ENCODE measurements at places on chromosomes 1 and 21.
A peak's percentile ranks its signal among the peaks of the same experiment; 100 is the strongest.

- DNase-seq, result no peak
These were observed 67.0 kb upstream of the PDE9A start for GRCh38 chr21:42586406-42586805.

DNA sequence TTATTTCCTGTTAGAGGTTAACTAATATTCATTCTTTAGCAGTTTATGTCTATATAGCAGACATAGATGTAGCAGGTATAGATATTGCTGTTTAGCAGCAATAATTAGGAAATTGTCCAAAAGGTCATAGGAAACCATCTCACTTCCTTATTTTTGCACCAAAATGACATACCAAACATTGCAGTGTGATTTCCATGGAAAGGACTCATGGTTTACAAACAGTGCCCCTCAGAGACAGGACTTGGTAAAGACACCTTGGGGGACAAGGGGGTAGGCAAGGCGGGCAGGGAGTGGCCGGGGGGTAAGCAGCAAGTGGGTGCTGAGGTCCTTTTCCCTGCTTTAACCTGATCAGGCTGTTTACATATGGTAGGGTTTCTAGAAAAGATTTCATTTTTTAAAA is 30.5 kb downstream of the BATF3 start:
- DNase-seq, result no peak

- DNase-seq, result no peak
These were observed 29.0 kb downstream of the PTPRC start for GRCh38 chr1:198667807-198668206.

DNA sequence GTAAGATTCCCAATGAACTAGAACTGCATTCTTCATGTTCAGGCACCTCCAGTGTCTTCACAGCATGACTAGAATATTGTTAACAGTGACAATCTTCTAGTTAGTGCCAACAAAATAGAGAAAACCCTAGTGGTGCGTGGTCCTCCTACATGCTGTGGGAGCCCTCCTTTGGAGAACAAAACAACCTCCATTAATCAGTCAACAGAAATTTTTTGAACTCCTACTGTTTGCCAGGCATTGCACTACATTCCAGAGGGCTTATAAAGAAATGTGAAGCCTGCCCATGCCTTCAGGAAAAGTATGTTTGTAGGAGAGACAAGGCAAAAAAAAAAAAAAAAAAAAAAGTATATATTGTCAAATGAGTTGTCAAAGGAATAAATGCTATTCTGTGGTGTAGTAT is 252.7 kb downstream of the LRRC40 start:
- no peak for DNase-seq

GRCh38 chr1:169890761-169891538 is 2.7 kb downstream of the SCYL3 start:
- DNase-seq, result peak; percentile 78

DNA sequence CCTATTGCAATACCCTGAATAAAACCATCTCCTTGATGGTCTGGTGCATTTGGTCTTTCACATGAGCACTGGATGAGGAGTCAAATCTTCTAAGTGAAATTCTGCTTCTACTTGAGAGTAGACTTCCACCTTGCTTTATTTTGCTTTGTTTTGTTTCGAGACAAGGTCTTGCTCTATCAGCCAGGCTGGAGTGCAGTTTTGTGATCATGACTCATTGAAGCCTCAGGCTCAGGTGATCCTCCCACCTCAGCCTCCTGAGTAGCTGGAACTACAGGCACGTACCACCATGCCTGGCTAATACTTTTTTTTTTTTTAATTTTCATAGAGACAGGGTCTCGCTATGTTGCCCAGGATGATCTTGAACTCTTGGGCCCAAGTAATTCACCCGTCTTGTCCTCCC is 65.8 kb upstream of the F3 start:
- DNase-seq, result no peak

DNA sequence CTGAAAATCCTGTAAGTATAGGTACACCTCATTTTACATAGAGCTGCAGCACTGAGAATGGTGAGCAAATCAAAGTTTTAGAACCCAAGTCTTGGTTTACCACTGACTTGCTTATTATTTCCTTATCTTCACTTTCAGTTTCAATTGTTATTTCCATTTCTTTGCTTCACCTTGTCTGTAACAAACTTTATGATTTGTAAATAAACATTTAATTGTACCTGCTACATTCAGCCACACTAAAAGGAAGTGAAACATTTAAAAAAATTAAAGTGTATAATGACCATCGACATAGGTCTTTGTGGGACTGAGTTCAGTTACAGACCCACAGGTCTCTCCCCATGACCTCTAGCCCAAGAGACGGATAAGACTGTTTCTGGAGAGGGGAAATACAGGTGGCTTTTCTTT is 34.4 kb downstream of the LGR6 start:
- no peak for DNase-seq

DNA sequence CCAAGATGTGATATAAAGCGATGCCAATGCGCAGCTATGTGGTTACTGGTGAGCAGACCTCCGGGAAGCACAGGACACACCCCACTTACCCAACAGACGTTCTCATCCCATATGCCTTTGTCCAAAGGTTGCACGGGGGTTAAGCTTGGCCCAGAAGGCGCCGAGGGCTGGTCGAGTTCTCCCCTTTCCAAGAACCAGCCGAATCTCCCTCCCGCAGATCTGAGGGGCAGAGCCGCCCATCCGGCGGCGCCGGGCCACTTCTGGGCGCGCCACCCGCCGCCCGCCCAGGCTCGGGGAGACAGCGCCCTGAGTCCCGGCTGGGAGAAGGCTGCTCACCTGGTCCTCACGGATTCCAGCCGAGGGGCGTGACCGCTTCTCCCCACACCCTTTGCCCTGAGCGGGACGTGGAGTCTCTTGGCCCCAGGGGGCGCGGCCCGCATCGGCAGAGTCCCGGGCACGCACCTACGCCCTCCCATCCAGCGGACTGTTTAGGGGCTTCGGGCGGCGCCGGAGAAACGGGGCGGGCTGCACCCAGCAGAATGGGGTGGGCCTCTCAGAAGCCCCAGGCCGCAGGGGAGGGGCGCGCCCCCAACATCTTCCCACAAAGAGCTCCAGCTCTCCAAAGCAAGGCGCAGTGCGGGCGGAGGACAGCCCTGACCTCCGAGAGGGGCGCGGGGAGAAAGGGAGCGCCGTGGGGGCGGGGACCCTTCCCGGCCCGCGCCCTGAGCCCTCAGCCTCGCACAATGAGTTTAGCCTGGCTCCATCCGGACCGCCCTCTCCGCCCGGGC is 615 bp downstream of the GPR161 start:
- DNase-seq, result no peak

- DNase-seq, result no peak
These were observed 288.0 kb downstream of the BACH1 start for GRCh38 chr21:29586696-29587095.

DNA sequence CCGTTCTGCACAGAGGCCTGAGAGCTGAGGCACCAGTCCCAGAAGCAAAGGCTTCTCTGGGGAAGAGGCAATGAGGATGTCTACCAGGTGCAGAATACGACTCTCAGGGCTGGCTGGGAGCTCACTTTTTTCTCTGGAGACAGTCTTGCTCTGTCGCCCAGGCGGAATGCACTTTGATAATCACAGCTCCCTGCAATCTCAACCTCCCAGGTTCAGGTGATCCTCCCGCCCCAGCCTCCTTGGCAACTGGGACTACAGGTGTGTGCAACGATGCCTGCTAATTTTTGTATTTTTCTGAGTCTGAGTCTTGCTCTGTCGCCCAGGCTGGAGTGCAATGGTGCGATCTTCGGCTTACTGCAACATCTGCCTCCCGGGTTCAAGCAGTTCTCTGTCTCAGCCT is 17.6 kb downstream of the NADK start:
- DNase-seq, result no peak

GRCh38 chr1:36008546-36009197 is 75.2 kb upstream of the TEKT2 start:
- DNase-seq, result peak; percentile 32

- peak; percentile 18 for DNase-seq
These were observed 45.7 kb downstream of the ABCD3 start for GRCh38 chr1:94463765-94464330.

DNA sequence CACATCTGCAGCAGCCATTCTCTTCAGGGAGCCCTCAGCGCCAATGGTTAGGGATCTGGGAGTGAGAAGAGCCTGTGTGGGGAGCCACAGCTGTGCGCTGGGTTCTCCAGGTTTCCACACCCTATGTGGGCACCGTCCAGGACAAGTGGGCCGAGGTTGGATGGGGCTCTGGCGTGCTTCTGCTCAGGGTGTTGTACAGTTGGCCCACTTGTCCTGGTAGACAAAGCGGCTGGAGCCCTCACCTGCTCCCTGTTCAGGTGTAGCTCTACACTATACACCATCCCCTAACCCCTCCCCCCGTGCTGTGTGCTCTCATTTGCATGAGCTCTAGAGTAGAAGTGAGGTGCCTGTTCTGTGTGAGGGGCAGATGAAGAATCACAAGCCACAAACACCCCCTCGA is 12.2 kb downstream of the SH3BP5L start:
- DNase-seq, result no peak

DNA sequence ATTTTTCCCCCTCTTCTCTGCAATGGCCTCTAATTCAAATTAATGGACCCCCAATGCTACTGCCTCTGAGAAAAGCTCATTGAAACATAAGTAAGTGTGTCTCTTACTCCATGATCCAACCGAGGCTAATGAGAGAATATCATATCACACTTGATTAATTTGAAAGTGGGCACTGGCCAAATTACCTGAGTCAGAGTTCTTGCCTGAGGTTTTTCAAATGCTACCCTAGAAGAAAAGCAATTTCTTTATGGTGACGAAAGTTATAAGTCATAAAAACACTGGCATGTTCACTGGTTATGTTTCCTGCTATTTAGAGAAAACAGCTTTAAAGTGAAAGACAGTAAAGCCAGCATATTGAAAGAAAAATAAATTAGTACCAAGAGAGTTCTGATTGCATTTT is 368.8 kb upstream of the TMPRSS15 start:
- DNase-seq, result no peak

GRCh38 chr1:203589171-203589570 is 37.5 kb upstream of the ATP2B4 start:
- DNase-seq, result no peak

DNA sequence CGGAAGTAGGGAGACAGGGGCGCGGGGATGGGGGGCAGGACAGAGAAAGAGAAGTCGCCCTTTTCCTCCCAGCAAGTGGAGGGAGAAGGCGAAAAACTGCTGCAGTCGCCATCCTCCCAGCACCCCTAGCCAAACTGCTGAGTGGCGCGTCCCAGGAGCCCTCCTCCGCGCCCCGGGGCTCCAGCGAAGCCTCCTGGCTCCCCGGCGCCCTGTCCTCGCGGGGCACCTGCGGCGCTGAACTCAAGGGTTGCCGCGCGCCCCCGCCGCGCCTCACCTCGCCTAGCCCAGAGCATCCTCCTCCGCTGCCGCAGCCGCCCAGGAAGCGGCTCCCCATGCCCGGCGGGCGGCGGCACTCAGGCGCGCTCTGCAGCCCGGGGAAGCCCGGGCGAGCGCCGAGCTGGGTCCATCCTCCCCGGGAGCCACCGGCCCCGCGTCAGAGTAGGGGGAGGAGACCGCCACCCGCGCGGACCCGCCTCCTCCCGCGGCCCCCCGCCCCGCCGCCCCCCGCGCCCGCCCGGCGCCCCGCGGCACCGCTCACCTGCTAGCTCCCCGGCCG is at the start of gene DAB1:
Gene DAB1 (minus strand): TSS at position 405 of the 556 bp plus-strand sequence. CDS start 133,030 bp downstream, outside the sequence.
- peak; percentile 12 for DNase-seq

GRCh38 chr1:223771814-223772770 is 59.8 kb downstream of the CAPN2 start:
- peak; percentile 64 for DNase-seq

GRCh38 chr1:161910604-161911003 is 113.1 kb downstream of the OLFML2B start:
- DNase-seq, result no peak

GRCh38 chr1:45679123-45679522 is 7.2 kb downstream of the GPBP1L1 start:
- DNase-seq, result no peak
